D721Med (cell line): ENCODE measurements at places on chromosomes 5 and 9.

- DNase-seq, result no peak
Measured at GRCh38 chr5:125261505-125262250, 515.2 kb upstream of the ZNF608 start.

- no peak for DNase-seq
Measured at GRCh38 chr9:136521537-136521936, 24.3 kb downstream of the NOTCH1 start.

DNA sequence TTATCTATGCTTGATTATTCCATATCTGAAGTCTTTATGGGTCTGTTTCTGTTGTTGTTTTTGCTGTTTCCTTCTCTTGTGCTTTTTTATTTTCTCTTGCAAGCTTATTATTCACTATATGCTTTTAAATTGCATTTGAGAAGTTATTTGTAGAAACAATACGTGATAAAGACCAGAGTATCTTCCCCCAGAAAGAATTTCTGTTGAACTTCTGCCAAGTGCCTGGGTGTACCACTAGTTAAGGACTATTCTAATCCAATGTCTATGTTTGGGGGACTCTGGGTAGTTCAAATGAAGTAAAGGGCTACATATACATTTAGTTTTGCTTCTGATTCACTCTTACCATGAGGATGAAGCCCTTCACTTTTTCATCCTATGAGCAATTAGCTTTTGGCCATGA, 54.3 kb downstream of the SLF1 start:
- no peak for DNase-seq

DNA sequence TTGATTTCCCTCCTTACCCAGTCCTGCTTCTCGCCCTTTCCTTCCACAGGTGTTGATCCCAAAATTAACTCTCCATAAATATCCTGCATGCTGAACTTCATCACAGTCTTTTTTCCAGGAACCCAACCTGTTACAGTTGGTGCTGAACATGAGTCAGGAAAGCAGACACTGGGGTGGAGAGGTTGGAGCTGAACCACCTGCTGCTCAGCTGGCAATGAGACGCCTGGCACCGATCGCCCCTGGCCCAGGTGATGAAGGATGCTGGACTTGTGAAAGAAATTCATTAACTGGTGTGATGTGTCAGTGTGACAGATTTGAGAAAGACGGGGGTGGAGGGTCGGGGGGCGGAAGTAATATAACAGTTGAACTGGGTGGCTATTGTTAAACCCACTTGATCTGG, 30.6 kb downstream of the CPLX2 start:
- DNase-seq, result peak; percentile 55

DNA sequence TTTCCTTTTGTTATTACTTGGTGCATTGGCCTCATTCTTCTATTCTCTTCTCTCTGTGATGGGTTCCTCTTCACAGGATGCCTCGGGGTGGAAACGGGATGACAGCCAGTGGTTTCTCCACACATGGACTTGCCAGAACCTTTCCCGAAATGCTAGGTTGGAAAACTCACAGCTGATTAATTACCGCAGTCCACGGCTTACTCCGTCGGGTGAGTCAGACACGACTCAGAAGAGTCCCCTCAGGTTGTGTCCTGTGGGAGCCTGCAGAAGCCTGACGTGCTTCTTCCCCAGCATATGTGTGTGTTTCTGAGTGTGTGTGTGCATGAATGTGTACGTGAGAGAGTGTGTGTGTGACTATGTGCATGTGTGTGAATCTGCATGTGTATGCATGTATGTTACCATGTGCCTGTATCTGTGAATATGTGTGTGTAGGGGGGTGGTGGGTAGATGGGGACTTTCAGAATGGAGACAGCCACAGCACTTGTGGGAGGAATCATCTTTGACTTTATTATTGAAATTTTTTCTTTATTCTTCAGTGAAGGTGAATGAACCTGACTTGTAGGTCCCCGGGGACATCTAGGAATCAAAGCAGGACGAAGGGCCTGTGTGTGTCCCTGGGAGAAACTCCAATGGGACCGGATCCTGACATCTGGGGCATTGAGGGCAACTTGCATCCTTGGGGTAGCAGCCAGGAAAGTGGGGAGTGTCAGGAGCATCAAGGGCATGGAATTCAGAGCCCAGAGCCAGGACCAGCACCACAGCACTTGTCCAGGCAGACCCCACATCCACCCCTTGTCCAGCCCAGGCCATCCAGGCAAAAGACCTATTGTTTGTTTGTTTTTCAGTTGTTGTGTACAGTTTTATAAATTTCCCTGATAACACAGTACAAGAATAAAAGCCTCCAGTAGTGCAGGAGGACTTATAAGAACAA, 21.9 kb upstream of the MED10 start:
- no peak for DNase-seq

- DNase-seq, result no peak
Measured at GRCh38 chr9:125549891-125550885, 156.8 kb downstream of the MAPKAP1 start.

GRCh38 chr5:167903659-167904058, 387.8 kb upstream of the WWC1 start:
- DNase-seq, result no peak

- no peak for DNase-seq
Measured at GRCh38 chr5:65418661-65419060, 63.1 kb downstream of the ADAMTS6 start.

- DNase-seq, result peak; percentile 40
Measured at GRCh38 chr9:70484232-70485130, 70.0 kb upstream of the KLF9 start.

DNA sequence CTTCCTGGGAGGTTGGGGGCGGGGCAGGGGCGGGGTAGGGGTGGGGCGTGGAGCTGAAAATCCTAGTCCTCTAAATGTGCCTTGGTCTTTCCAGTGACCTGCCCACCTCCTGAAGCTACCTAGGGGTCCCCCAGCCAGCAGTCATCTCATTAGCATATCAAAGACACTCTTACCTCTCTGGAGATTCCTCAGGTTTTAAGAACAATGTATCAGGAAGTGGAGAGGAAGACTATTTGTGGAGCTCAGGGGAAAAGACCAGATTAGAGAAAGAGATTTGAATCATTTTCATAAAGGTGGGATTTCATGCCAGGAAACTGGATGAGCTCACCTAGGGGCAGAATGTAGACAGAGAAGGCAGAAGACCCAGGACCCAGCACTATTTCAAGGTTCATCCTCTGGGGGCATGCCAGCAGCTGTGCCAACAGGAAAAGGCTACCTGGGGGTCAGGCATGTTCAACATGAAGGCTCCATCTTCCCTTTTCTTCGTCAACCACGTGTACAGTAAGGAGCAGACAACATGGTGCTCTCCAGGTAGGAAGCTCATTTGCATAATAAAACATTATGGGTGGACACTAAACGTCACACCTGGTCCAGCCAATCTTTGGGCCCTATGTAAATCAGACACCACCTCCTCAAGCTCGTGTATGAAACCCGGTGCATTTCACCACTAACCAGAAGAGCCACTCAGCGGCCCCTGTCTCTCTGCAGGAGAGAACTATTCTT, 6.9 kb downstream of the GMCL2 start:
- no peak for DNase-seq

DNA sequence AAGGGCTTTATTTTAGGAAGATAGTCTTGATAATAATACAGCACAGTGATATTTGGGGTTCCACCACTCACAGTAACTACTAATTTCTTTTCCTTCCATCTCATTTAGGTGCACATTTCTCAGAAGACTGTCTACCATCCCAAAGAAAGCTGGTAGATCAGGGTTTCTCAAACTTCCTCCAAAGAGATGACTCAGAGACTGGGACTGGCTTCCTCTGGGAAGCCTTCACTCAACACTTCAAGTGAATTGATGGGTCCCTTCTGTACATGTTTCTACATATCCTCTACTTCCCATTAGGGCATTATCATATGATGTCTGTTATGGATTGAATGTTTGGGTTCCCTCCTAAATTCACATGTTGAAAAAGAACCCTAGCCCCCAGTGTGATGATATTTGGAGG, 138.5 kb downstream of the SPOCK1 start:
- no peak for DNase-seq

GRCh38 chr9:135507104-135508035, 6.9 kb downstream of the MRPS2 start:
- DNase-seq, result no peak

DNA sequence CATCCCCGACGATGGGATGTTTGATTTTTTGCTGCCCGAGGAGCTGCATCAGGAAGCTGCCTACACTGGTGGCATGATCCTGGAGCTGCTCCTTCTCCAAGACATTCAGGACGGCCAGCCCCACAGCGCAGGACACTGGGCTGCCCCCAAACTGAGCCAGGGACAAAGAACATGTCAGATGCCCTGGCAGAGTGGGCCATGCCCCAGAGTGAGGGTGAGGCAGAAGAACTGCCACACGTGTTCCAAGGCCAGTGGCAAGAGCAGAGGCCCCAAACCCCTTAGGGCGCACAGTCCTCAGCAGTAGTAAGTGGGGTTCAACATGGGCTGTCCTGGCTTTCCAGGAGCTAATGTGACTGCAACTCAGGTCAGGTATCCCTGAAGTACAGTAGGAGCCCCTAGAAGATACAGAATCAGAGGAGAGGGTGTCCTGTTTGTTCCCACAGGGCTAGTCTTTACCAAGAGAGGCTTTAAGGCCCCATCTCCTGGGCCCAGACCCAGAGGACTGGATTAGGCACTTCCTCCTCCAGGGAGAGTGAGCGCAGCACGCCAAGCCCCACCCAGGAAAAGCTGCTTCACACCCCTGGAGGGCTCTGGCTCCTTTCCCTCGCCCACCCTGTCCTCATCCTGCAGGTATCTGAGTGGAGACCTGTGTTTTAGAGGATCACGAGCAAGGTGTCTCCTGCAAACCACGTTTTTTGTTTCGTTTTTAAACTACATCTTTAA, 11.1 kb downstream of the HNRNPAB start:
- no peak for DNase-seq

GRCh38 chr5:50702615-50703366, 36.4 kb downstream of the PARP8 start:
- DNase-seq, result no peak

DNA sequence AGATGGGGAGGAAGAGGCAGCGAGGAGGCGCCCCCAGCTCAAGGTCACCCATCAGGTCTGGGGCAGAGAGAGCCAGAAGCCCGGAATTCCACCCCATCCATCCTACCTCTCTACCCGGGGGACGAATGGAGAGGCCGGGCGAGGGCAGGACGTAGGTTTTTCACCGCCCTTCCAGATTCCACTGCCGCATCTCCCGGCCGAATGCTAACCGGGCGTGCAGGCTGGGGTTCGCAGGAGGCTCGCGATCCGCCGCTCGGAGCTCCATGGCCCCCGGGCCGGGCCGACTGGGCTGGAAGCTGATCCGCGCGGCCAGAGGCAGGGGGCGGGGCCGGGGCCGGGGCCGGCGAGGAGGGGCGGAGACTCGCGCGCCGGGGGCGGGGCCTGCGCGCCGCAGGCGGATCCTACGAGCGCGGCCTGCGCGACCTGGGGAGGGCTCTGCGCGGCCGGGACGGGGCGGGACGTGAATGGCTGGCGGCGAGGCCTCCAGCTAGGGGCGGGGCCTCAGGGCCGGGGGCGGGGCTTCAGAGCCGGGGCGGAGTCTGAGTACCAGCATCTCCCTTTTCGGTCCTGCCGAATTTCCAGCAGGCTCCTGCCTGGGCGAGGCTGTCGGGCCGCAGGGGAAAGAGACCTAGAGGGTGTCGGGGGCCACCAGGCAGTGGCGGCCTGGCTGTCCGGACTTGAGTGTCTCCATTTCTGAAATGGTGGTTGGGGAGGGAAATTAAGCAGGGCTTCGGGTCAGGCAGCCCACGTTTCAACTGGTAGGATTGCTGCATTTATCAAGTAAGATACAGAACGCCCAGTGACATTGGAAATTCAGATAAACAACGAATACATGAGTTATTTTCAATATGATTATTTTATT, at the start of gene ST6GALNAC4:
Gene ST6GALNAC4 (minus strand): TSS at position 322 of the 862 bp plus-strand sequence. CDS start 622 bp downstream, outside the sequence.
- peak; percentile 98 for DNase-seq

DNA sequence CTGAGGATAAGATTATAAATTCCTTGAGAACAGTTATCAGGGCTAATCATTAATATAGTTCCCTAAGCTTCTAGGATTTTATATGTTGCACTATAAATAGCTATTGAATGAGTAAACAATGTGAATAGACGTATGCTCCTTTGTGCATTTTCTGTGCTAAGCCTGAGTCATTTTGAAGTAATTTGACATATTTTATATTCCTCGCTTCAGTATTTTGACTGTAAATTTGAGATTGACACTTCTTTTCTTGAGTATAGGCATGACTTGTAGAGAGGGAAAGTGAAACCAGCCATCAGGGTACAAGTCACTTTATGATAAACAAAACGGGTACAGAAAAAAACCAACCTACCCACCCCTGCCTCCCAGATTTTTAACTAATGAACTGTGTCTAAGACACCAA, 367.7 kb upstream of the PRR16 start:
- DNase-seq, result no peak

- DNase-seq, result no peak
Measured at GRCh38 chr9:91532325-91532724, 108.7 kb upstream of the NFIL3 start.

- no peak for DNase-seq
Measured at GRCh38 chr5:9495121-9495520, 50.8 kb downstream of the SEMA5A start.

GRCh38 chr5:5751987-5752386, 329.5 kb downstream of the ICE1 start:
- no peak for DNase-seq

GRCh38 chr9:27665136-27665535, 91.9 kb upstream of the C9orf72 start:
- DNase-seq, result no peak

GRCh38 chr9:72612449-72612848, 91.0 kb downstream of the TMC1 start:
- no peak for DNase-seq

DNA sequence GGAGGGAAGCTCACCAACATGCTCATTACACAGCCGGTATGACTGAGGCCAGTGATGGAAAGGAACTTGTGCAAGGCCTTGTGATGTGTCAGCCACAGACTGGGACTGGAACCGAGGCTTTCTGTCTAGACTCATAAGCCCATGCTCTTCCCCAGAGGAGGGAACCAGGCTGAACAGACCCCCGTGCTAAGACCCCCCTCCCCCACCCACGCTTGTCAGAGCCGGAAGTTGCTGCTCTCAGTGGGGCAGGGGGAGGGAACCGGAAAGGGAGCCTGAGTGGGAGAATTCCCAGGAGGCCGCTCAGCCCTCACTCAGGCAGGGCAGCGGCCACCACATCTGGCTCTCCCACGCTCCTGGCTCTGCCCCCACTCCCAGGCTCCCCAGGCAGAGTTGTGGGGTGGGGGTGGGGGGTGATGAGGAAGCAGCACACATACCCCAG, 4.1 kb upstream of the PDGFRB start:
- DNase-seq, result no peak

DNA sequence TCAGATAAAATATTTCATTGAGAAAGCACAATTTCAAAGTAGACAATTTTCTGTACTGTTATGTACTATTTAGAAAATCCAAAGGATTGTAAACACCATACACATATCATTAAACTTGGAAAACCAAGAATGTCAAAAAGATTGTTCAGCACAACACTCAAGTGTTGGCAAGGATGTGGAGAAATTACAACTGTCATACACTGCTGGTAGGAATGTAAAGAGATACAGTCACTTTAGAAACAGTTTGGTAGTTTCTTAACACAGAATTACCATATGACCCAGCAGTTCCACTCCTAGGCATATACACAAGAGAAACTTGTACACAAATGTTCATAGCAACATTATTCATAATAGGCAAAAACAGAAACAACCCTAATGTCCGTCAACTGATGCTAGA, 71.2 kb downstream of the OR2K2 start:
- no peak for DNase-seq
